ENCODE measurements at places on chromosomes 1 and 21.

GRCh38 chr1:167601442-167602383, 28.3 kb upstream of the RCSD1 start:
- DNase-seq: peak; percentile 52

- no peak for DNase-seq
These were observed 45.3 kb upstream of the C1orf105 start for GRCh38 chr1:172375211-172375631.

GRCh38 chr1:30005972-30006619, 717.3 kb downstream of the MATN1 start:
- DNase-seq: no peak

DNA sequence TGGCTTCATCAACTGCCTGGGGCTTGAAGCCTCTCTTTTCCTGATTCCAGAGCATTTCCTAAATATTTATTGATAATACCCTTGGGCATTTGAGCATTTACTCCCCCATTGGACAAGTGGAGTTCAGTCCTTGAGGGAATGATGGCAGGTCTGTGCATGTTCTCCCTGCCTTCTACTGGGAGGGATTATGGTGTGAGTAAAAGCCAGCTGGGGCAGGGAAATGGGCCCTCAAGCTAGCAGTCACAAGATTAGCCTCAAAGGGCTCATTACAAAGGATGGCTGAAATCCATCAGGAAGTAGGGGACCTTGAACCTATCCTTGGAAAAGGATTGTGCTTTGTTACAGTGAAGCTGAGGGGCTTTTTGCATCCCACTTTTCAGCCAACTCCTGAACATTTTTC, 24.2 kb upstream of the OSBPL9 start:
- DNase-seq: no peak

- DNase-seq: no peak
These were observed 3.7 kb downstream of the FBXO42 start for GRCh38 chr1:16348414-16349182.

DNA sequence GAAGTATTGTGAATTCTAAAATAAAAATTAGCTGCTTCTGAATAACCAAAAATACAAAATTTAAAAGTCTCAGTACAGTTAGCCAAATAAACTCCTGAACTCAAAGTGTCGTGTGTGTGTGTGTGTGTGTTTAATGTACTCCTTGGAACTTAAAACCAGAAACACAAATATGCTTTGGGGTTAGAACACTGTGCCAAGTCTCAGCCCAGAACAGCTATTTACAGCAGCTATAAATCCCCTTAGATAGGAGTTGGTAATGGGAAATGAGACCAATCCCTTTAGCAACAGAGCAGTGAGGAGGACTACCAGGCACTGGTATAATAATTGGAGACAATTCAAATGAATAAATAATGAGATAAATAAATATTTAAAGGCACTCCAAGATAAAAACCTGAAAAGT, 83.1 kb downstream of the PATJ start:
- no peak for DNase-seq

- DNase-seq: peak; percentile 66
These were observed at the start of gene LDLRAP1 for GRCh38 chr1:25543425-25544242. LDLRAP1 (plus strand) TSS chr1:25543606; CDS start chr1:25543699, 93 bp downstream.

GRCh38 chr21:34499116-34499515, 12.9 kb downstream of the KCNE1 start:
- DNase-seq: no peak

GRCh38 chr1:79431340-79431739, 424.8 kb upstream of the ADGRL4 start:
- no peak for DNase-seq

GRCh38 chr1:66739401-66740157, 12.7 kb upstream of the DYNLT5 start:
- no peak for DNase-seq
